Ascending aorta (tissue), 2 donors: ENCODE measurements at places on chromosomes 16 and 17.

DNA sequence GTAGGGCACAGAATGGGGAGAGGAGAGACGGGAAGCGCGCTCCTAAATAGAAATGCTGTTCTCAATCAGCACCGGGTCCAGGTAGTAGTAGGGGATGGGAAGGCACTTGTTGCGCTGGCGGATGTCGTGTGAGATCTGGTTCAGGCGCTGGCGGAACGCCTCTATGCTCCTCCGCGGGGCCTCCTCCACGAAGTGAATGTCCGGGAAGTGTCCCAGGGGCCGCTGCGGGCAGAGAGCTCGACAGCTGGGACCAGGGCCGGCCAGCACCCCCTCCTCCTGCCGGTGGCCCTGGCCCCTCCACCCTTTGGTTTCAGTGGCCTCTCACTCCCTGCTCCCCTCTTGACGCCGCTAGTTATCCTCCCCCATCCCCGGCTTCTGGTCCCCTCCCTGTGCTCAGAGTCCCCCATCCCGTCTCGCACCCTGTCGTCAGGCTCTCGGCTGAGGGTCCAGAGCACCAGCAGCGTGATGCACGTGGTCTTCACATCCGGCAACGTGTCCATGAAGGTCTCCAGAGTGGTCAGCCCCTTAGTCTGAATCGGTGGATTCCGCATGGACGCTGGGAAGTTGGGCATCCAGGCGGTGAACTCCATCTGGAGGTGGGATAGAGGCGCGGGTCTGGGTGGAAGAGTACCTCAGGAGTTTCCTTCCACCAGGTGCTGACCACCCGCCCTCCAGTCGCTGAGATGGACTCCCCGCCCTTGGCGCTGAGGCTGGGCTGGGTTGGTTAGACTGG lies 14.6 kb downstream of the ALOX12B start:
- H3K36me3 ChIP-seq = no peaks in the 10 kb centered on the region
- DNase-seq = no peak

- H3K27me3 ChIP-seq = no peaks in the 10 kb centered on the region
- H3K36me3 ChIP-seq = no peaks in the 10 kb centered on the region
- H3K4me3 ChIP-seq = no peak overlapping the region
These were observed 711.1 kb upstream of the SOX9 start for GRCh38 chr17:71409712-71410111.

GRCh38 chr17:21551081-21551881 lies 141.0 kb upstream of the KCNJ18 start:
- peak overlapping the region; percentile 76 for H3K4me3 ChIP-seq
- H3K27me3 ChIP-seq = no peaks in the 10 kb centered on the region
- H3K4me1 ChIP-seq = peaks cover 7% of the 10 kb centered on the region

DNA sequence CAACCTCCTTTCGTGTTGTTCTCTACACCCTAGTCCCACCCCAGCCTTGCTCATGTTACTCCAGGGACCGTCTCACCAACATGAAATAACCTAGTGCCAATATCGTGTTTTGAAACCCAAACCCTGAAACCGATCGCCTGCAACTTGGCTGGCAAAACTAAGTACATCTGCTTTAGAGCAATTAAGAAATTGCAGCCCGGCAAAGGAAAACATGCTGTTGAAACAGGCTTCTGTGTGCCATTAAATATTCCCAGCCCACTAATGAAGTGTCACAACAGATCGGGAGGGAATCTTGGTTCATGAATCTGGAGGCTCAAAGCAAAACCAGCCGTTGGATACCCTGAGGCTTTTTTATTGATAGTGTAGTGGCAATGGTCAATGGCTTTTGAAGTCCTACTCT lies 48.3 kb upstream of the GPR139 start:
- no peaks in the 10 kb centered on the region for H3K4me1 ChIP-seq
- H3K27ac ChIP-seq = no peak overlapping the region
- H3K36me3 ChIP-seq = no peaks in the 10 kb centered on the region
- no peak overlapping the region for H3K4me3 ChIP-seq
- no peak for DNase-seq

DNA sequence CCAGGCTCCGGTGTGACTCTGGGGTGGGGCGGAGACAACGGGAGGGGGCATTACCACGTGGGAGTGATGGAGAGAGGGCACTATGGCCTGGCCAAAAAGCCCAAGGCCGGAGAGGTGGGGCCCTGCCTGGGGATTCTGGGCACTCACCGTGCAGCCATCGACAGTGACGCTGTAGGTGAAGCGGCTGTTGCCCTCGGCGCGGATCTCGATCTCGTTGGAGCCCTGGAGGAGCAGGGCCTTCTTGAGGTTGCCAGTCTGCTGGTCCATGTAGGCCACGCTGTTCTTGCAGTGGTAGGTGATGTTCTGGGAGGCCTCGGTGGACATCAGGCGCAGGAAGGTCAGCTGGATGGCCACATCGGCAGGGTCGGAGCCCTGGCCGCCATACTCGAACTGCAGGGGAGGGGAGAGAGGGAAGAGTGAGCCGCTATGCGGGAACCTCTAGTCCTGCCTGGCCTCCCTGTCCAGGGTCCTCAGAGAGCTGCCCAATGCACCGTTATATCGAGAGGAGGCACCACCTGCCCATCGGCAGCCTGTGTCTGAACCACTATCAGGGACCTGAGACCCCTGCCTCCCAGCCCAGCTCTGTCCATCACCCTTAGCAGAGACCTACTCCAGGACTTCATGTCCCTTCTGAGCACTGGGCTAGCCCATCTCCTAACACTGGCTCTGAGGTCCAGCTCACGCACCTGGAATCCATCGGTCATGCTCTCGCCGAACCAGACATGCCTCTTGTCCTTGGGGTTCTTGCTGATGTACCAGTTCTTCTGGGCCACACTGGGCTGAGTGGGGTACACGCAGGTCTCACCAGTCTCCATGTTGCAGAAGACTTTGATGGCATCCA lies 15.6 kb downstream of the COL1A1 start:
- no peaks in the 10 kb centered on the region for H3K27me3 ChIP-seq
- no peak for DNase-seq
- H3K36me3 ChIP-seq = peaks cover 53% of the 10 kb centered on the region
- no peak overlapping the region for H3K4me3 ChIP-seq
- H3K4me1 ChIP-seq = peaks cover 8% of the 10 kb centered on the region

- H3K27ac ChIP-seq = no peak overlapping the region
- no peak overlapping the region for H3K4me3 ChIP-seq
- H3K27me3 ChIP-seq = no peaks in the 10 kb centered on the region
- H3K4me1 ChIP-seq = peaks cover 6% of the 10 kb centered on the region
These were observed 91.9 kb downstream of the ABCC1 start for GRCh38 chr16:16041196-16041892.
